ENCODE measurements at places on chromosomes 6 and 20. TPM values are rescaled to one million over a fixed set of nuclear protein-coding genes. Genes with fewer than 3 reads are reported as not detected.

COL9A1 gene
- total RNA-seq = not detected

HSPA12B gene
- total RNA-seq = 5.0 TPM

OTOR gene
- not detected for total RNA-seq

SRMS gene
- total RNA-seq = not detected
